Cortex of kidney (tissue), 1 donor: ENCODE measurements at places on chromosomes 6 and 20.

DNA sequence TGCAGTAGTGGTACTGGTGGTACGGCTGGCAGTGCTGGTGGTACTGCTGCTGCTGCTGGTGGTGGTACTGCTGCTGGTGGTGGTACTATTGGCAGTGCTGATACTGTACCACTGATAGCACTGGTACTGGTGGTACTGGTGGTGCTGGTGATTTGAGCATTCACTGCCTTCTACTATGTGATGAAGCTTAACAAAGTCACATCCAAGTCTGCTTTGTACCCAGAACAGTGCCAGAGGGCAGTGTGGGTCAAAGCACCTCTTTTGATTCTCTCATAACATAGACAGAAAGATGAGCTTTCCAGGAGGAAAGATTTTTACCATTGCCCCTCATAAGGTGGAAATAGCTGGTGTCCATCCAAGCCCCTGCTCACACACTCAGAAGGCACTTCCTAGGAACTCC is 48.7 kb downstream of the ANKRD6 start:
- no peak for DNase-seq

DNA sequence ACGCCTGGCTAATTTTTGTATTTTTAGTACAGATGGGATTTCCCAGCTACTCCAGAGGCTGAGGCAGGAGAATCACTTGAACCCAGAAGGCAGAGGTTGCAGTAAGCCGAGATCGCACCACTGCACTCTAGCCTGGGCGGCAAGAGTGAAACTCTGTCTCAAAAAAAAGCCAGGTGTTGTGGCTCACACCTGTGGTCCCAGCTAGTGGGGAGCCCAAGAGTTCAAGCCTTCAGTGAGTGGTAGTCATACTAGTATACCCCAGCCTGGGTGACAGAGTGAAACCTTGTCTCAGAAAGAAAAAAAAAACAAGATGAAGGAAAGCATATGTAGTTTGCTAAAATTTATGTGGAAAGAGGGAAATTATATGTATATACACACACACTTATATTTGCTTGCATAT is 20.0 kb upstream of the POU5F1 start:
- DNase-seq = no peak

DNA sequence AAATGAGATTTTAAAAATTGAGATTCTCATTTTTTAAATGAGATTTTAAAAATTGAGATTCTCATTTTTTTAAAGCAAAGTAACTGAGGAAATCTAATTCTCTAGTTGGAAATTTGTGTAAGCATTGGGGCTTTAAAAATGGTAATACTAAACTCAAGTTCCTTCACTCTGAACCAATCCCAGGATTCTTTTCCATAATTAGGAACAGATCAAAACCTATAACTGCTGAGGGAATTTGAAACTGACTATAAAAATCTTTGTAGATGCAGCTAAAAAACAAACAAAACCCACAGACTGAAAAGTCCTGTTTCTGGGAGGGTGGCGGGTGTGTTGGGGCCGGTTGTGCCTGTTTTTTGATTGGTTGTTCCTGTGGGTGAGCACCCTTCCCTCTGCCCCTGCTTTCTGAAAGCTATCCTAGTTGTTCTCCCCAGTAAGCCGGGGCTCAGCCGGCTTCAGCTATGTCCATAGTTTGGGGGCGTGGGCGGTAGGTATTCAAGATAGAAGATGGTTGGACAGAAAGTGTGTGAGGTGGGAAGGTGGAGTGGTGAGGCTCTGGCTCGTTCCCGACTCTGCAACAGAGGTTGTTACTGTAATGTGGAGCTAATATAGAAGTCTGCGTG is 49.3 kb downstream of the GFRA4 start:
- DNase-seq = no peak

- DNase-seq = no peak
Observed at GRCh38 chr20:1816384-1817381, 78.5 kb upstream of the SIRPA start.

GRCh38 chr20:2932498-2932897 is 59.2 kb downstream of the PTPRA start:
- DNase-seq = no peak

GRCh38 chr20:18276821-18277220 is 11.5 kb upstream of the ZNF133 start:
- no peak for DNase-seq

DNA sequence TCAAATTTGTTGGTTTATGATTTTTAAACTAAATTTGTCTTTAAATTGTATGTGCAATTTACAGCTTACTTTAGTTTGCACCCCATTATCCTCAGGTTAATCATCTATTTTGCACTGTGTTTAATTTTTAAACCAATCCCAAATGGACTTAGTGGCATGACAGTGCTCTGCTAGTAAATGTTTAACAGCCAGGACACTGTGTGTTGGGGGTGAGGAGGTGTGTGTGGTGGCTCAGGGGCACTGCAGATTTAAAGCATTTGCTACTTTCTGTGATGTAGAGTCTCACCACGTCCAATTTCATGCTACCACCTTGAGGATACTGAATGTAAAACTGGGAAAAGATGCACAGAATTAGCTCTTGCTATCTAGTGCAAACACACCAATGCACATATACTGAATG is 225.7 kb downstream of the HAO1 start:
- no peak for DNase-seq

GRCh38 chr6:151213352-151213751 is 26.4 kb upstream of the AKAP12 start:
- DNase-seq = no peak

DNA sequence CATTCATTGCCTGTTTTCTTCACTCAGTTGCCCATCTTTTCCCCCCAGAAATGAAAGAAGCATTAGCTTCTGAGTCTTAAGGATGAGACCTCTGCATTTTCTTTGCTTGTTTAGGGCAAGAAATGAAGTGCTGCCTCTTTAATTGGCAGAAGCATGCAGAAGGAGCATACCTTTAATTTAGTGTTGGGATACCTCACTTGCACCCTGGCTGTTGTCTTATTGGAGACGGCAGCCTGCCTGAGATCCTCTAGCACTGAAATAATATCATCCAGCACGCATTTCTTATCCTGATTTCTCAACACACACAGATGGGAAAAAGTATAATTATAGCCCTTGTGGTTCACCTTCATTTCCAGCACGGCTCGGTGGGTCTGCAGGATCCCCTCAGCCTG is 43.1 kb downstream of the PTCHD4 start:
- no peak for DNase-seq

DNA sequence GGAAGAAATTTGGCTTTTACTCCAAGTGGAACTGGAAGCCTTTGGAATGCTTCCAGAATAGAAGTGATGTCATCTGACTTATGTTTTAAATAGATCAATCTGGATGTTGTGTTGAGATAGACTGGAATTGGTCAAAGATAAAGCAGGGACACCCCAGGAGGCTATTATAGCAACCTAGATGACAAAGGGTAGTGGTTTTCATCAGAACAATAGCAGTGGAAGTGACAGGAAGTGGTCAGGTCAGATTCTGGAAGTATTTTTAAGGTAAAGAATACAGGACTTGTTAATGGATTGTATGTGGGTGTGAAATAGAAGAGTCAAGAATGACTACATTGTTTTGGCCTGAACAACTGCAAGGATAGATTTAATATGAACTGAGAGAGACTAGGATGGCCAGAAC is 191.4 kb downstream of the ADGRB3 start:
- DNase-seq = no peak

GRCh38 chr6:135481783-135482369 is 15.7 kb downstream of the AHI1 start:
- DNase-seq = no peak

- DNase-seq = no peak
Observed at GRCh38 chr6:160360955-160361354, 12.8 kb downstream of the SLC22A3 start.

DNA sequence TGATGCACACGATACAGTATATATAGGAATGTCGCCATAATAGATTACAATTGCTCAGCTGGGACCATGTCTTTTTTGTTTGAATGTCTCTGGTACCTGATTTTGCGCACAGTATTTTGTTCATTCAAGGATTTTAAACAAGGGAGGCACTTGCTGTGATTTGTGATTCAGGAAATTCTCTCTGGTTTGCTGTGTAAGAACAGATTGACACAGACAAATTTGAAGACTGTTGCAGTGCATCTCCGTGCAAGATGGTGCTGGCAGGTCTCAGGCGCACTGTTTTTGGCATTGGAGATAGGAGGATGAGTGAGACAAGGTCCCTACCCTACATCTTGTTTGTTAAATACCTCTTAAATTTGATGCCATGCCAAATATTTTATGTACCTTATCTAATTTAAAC is 2.5 kb downstream of the MAPRE1 start:
- no peak for DNase-seq

GRCh38 chr6:31471711-31472110 is 26.2 kb upstream of the MICB start:
- DNase-seq = no peak

DNA sequence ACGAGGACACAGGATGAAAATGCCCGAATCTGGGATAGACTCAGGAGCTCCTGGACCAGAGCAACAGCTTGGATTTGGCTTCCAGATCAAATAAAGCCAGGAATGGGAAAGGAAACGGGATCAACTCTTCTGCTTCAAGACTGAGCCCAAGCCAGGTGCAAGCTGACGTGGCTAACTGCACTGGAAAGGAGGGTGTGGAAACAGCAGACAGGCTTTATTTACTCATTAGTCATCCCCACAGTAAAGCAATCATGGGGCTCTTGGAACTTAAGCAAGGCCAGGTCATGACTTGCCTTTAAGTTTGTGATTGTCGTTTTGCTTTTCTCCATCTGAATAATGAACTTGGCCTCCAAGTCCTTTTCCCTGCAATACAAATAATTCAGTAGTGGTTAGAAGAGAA is 45.2 kb downstream of the KIF16B start:
- no peak for DNase-seq

DNA sequence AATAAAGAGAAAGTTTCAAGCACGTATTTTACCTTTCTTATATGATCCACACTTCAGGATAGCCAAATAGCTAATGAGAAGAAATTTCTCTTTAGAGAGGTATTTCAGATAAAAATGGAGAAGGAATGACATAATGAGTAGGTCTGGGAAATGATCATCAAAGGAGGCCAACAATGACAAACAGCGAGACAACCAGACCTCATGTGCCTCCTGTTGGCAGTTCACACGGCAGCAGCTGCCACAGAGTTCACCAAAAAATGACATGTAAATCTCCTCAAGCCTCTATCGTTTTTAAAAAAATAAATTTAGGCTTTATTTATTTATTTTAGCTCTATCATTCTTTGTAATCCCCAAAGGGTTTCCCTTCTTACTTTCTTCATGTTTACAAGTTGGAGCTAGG is 47.7 kb downstream of the SLC2A12 start:
- no peak for DNase-seq

DNA sequence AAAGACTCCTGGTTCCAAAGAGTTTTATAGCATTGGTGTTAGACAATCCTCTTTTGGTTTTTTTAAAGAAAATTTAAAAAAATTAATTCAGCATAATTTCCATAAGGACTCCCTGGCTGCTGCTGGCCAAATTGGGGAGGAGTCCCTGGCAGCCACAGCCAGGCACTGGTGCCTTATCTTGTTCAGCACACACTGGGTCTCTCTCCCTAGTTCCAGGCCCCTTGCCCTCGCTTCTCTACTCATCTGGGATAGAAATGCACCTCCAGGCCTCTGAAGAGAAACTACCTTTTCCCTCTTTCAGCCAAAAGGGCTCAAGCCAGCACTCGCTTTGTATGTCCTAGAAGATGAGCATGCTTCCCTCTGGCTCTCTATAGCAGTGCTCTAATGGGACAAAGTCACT is 13.4 kb upstream of the MAPK13 start:
- no peak for DNase-seq

DNA sequence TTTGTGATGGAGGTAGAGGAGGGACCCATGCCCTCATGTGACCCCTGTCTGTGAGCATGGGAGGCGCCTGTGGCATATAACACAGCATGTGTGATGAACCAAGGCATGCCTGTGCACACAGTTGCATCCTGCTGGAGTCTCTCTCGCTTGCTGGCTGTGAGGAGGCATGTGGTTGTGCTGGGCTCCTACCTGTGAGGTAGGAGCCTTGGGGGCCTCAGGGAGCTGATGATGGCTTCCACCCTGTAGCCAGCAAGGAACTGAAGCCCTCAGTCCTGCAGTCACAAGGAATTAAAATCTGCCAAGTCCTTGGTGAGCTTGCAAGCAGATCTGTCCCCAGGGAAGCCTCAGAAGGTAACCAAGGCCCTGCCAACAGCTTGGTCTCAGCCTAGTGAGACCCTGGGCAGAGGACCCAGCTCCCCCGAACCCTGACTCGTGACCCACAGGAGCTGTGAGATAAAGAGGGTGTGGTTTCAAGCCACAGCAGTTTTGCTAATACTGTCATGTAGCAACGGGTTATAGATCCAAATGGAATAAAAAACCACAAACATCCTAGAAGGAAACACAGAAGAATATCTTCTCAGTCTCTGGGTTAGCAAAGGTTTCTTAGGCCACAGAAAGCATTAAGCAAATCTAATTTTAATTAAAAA is 145.7 kb downstream of the WDR27 start:
- no peak for DNase-seq

DNA sequence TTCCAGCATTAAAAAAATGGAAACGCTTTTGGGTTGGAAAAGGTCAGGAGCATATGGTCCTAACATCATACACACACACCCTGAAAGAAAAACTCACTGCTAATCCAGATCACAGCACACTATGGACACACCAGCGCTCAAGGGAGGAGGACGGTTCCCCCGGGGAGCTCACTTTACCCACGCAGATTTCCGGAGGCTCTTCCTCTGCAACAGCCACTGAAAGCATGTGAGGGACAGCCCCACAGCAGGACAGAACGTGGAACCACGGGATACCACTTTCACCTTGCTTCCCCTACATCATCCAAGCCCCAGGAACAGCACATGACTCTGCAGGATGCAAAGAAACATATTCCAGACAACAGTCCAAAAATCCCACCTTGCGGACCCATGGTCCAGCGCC is 13.2 kb downstream of the SNHG17 start:
- DNase-seq = no peak

DNA sequence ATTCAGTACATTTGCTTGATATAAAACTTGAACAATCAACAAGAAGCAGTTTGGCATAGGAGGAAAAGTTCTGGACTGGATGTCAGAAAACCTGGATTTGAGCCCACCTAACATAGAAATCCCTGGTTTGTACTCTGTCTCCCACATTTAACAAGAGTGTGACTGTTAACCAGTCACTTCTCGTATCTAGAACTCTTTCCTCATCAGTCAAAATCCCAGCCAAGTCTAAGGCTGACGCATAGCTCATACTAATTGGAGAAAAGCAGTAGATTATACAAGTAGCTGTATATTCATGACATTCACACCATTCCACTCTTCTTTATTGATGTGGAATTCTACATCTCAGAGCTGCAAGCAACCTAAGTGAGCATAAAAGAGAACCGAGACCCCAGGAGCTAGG is 222.7 kb downstream of the PHACTR1 start:
- DNase-seq = no peak

- no peak for DNase-seq
Observed at GRCh38 chr20:1345030-1345755, 16.3 kb upstream of the SDCBP2 start.
